MCF 10A (cell line): ENCODE measurements at places on chromosomes 7 and 10.

GRCh38 chr10:113519681-113520115 is 33.2 kb upstream of the HABP2 start:
- no peak for DNase-seq

- DNase-seq = no peak
Measured at GRCh38 chr10:105024184-105024583, 383.1 kb downstream of the SORCS3 start.

- DNase-seq = no peak
Measured at GRCh38 chr7:93566876-93567275, 7.6 kb downstream of the CALCR start.

DNA sequence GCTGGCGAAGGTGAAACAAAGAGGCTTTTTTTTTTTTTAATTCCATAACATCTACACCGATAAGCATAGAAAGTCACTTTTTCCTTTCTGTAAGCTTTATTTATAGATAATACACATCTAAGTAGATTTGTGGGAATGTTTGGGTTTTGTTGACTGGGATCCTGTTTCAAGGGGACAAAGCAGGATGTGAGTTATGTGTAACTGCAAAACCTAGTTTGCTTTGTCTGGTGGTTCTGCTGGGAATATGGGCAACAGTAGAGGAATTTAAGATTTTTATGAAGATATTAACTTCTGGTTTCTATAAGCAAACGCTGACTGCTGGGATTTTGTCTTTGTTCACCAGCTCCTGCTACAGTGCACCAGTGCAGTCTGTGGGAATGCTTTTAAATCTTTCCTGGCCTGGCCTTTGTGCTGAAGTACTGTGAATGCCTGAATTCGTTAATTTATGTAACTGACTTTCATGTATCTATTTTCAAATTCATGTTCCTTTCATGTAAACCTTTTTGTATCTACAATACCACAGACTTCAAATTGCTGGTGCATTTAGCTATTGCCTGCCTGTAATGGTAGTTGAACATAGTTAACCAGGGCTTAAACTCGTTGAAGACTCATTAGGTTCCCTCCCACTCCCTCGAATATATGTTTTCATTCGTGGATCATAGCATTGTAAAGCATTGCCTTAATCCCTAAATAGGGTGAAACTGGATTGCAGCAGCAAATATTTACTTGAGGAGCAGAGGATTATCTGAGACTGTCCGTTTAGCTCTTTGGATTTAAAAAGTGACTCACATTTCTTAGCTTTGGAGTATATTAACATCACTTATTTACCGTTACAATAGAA is 1.5 kb downstream of the KLHL7 start:
- DNase-seq = no peak

DNA sequence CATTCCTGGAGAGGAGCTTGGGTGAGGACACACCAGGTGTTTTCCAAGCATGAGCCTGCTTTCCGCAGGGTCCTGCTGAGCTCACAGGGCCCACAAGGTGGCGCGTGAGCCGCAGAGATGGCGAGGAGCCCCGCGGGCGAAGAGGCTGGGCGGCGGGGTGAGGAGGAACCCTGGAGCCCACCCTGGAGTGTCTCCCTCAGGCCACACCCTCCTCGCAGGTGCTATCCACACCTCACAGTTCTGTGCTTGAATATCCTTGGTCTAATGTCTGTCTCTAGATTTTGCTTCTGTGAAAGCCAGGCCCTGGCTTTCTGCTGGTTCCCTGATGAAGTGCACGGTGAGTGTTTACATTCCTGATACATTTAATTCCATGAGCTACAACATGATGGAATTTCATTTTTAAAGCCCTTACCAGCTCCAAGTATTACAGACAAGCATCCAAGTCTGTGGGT is 433.6 kb downstream of the ACTR3B start:
- no peak for DNase-seq

DNA sequence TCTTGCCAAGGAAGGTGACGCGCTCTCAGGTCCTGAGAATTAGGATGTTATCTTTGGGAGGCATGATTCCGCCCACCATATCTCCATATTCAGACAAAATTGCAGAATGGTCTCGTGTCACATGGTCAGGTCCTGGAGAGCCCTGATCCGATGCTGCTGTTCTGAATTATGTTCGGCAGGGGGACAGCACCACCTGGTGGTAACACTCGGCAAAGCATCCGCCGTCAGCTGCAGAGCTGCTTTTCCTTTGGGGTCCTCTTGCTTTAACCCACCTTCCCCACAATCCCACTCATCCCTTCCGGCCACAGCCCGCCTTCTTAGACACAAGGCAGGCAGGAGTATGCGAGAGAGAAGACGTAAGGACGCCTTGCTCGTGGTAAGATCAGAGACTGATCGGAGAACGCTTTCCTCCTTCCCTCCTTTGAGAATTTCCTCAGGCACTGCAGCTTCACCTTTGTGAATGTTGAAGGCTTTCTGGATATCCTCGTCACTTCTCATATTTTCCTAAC is 327.8 kb upstream of the C7orf33 start:
- DNase-seq = peak; percentile 44

DNA sequence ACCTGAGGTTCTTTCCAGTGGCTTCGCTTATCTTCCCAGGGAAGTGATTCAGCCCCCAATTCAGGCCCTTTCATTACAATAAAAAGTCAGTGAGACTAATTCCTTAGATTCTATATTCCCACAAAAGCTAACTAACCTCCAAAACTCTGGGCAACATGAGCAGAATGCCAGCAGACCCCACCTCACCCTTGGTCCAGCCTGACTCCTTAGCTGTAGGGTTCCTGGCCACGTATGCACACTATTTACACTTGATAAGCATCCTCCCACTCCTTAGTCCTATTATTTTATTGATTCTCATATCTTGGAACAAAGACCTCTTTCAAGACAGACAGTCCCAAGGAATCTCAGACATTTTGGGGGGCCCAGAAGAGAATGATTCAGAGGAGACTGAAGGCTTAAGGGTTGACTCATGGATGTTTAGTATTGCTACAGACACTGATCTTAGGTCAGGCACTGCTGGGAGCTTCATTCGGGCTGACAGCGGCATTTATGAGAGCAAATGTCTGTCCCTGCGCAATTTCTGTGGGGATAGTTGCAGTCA is 162.6 kb upstream of the GDF10 start:
- peak; percentile 29 for DNase-seq

GRCh38 chr7:129498021-129498420 is 4.3 kb upstream of the SMKR1 start:
- no peak for DNase-seq

DNA sequence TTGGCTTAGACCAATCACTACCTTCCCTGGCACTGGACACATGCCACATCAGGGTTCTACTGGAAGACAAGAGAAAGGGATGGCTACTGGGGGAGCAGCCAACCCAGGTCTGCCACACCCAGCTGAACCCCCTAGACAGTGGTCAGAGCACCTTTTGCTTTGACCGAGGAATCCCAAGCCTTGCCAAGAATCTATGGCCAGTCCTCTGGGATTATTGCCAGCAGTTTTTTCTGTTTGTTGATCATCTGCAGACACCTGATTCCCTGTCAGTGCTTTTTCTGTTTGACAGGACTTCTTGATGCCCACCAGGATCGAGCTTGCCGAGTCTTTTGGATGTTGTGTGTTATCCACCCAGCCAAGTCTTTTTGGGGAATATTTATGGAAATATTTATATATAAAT is 476.2 kb upstream of the GALNT17 start:
- DNase-seq = no peak

DNA sequence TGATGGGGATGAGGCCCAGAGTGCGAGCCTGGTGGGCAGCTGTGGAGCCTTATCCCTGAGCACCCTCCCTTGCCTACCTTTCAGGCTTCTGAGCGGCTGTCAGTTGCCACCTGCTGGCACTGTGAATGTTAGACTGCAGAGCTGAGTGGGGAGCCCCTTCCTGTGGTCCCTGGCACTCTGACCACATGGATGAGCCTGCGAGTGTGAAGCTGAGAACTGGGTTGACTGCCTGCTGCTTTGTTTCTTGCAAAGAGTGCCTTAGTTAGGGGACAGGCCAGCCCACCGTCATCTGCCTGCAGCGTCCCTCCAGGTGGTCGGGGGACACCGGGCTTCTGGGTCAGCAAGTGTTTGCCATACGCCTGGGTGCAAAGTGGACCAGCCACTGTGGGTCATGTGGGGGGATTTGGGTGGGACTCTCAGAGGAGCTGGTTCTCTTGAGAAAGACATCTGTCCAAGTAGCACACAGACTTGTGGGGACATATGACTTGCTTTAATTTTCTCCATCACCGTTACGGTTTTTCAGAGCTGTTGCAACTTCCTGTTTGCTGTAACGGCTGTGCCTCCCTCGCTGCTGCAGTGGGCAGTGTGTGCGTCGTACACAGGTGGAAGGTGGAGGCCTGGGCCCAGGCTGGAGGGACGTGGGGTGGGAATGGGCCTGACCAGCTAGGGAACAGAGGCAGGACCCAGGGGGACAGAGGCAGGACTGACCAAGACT is 13.7 kb downstream of the INPP5A start:
- no peak for DNase-seq

DNA sequence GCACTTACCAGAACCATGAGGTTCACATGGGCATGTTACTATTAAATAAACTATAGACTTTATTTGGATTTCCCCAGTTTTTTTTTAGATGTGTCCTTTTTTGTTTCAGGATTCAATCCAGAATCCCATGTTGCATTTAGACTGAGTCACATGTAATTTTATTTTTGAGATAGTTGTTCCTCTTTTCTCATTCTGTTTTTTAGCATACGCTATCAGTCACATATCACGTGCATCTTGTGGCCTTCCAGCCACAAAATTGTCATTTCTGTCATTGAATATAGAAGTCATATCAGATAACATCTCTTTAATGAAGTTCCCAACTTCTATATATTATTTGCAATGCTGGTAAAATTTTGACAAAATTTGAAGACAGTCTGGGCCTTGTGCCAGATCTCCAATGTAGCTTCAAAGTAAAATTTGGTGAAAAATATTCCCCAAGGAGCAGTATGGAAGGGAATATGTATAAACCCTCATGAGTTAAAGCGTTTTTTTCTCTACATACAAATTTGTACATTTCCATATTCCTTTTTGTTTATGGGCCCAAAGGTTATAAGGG is 132.3 kb upstream of the MKI67 start:
- no peak for DNase-seq

DNA sequence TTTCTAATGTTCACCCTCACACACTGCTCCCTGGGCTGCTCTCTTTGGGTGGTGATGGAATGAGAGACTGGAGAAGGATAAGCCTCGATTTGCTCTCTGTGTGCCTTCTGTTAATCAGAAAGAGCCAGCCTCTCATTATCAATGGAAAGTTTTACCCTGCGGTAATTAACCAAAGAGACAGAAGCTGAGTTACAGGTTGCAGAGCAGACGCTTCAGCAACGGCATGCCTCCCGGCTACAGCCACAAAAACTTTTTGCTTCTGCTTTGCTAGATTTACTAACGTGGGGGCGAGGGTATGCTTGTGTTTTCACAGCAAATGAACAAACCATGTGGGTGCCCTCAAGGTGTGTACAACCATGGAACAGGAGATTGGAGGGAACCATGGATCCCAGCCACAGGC is 18.0 kb downstream of the GIMAP4 start:
- DNase-seq = no peak

DNA sequence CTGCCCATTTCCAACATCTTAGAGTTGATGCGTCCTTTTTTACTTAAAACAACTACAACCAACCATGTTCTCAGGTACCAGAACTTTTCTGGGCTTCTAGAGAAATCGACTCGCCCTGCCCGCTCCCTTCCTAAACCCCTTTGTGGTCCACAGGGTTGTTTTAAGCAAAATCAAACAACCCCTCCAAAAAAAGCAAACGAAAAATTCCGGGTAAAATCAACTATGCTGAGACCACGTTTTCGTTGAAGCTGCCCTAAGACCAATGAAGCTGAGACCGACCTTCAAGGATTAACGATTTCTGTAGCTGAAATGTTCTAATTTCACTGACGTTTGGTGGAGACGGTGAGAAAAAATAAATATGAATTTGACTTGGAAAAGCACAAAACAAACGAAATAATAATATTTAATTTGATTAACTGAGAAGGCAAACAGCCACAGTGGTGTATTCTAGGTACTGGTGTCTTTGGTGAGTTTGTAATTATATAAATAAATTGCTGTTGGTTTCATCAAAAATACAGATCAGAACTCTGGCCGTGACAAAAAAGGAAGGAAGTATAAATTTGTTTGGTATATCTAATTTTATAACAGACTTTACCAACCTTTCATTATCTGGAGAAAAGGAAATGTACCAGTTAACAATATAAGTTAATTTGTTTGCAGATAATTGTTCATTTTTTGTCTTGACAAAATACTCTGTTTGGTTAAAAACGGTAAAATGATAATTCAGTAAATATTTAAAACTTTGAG is 4.7 kb upstream of the IGF2BP3 start:
- peak; percentile 29 for DNase-seq

GRCh38 chr10:97685395-97685958 is 1.6 kb downstream of the AVPI1 start:
- peak; percentile 72 for DNase-seq

- DNase-seq = no peak
Measured at GRCh38 chr10:9009505-9009904, 955.0 kb downstream of the GATA3 start.
